Activated T-helper 17 cell treated with anti-CD3 and anti-CD28 coated beads, Interleukin-2, amount 50 U/mL, for 72 hours (primary cell): ENCODE measurements at places on chromosomes 13 and 19. TPM values are rescaled to one million over a fixed set of nuclear protein-coding genes. Genes with fewer than 3 reads are reported as not detected.

The PGLYRP2 gene
- total RNA-seq = 0.11 TPM

The FAAP24 gene
- total RNA-seq = 8.2 TPM

The SHC2 gene
- not detected for total RNA-seq

The CYP4F2 gene
- total RNA-seq = not detected

The CERS1 gene
- not detected for total RNA-seq

The FFAR3 gene
- total RNA-seq = 2.3 TPM

The SAE1 gene
- 184 TPM for total RNA-seq

The TMEM205 gene
- total RNA-seq = 30.9 TPM

The PRRG2 gene
- total RNA-seq = 12.3 TPM

The BCAM gene
- not detected for total RNA-seq

The ZNF229 gene
- 0.05 TPM for total RNA-seq

The PLEKHF1 gene
- 34.4 TPM for total RNA-seq

The LGALS4 gene
- 1.2 TPM for total RNA-seq

The ERICH4 gene
- not detected for total RNA-seq

The ZNF329 gene
- 3.8 TPM for total RNA-seq

The EIF3K gene
- 172 TPM for total RNA-seq

The PLIN5 gene
- total RNA-seq = not detected

The HNRNPL gene
- 617 TPM for total RNA-seq

The ZSWIM9 gene
- 11.3 TPM for total RNA-seq

The SKA3 gene
- total RNA-seq = 29.5 TPM

The PRODH2 gene
- total RNA-seq = not detected

The ZNF230 gene
- 4.5 TPM for total RNA-seq

The FBN3 gene
- 0.05 TPM for total RNA-seq

The CEACAM20 gene
- not detected for total RNA-seq

The PRSS57 gene
- not detected for total RNA-seq

The GRIN2D gene
- total RNA-seq = 1.2 TPM

The BCL3 gene
- total RNA-seq = 79.0 TPM

The ZNF208 gene
- 13.8 TPM for total RNA-seq

The ZNF211 gene
- total RNA-seq = 14.0 TPM

The TMEM238 gene
- 7.2 TPM for total RNA-seq

The CASP14 gene
- not detected for total RNA-seq

The APOE gene
- total RNA-seq = 2.2 TPM

The TGDS gene
- total RNA-seq = 24.4 TPM

The LPAR2 gene
- total RNA-seq = 85.6 TPM

The LRRC4B gene
- total RNA-seq = not detected

The KLK2 gene
- total RNA-seq = 0.24 TPM

The UBE2M gene
- 102 TPM for total RNA-seq

The BLVRB gene
- total RNA-seq = 27.1 TPM

The CEACAM3 gene
- total RNA-seq = not detected

The PSG7 gene
- not detected for total RNA-seq

The MEX3D gene
- 6.7 TPM for total RNA-seq

The CYP2A6 gene
- total RNA-seq = not detected

The EPS8L1 gene
- total RNA-seq = 1.4 TPM

The SOHLH2 gene
- total RNA-seq = not detected

The MBD3L2 gene
- total RNA-seq = not detected

The FGF22 gene
- 1.7 TPM for total RNA-seq

The MIA gene
- total RNA-seq = 5.7 TPM

The TGFBR3L gene
- total RNA-seq = 7.6 TPM

The HSD17B14 gene
- not detected for total RNA-seq

The ANKLE1 gene
- total RNA-seq = 11.6 TPM

The MIPEP gene
- total RNA-seq = 4.0 TPM

The TMEM255B gene
- 2.0 TPM for total RNA-seq

The BST2 gene
- total RNA-seq = 154 TPM

The SMAD9 gene
- not detected for total RNA-seq

The TEX26 gene
- total RNA-seq = not detected
